H54 (cell line): ENCODE measurements at places on chromosomes 5 and 9.

DNA sequence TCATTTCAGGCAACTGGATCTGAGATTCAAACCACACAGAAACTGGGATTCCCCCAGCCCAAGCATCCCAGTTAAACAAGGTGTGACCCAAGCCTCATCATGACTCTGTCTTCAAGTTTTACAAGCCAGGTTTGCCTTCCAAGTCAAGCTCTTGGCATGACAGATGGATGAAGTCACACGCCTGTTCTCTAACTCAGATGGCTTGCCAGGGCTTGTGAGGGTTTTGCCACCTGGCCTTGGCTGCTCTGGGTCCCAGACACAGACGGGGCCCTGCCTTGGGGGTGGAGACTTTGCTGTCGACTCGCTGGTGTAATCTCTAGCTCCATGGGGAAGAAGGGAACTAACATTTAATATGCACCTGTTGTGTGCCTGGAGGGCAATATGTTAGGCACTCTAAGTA lies 95.8 kb upstream of the RARS1 start:
- no peak for DNase-seq

- no peak for DNase-seq
Measured at GRCh38 chr5:180208435-180209081, 453 bp downstream of the RASGEF1C start.

DNA sequence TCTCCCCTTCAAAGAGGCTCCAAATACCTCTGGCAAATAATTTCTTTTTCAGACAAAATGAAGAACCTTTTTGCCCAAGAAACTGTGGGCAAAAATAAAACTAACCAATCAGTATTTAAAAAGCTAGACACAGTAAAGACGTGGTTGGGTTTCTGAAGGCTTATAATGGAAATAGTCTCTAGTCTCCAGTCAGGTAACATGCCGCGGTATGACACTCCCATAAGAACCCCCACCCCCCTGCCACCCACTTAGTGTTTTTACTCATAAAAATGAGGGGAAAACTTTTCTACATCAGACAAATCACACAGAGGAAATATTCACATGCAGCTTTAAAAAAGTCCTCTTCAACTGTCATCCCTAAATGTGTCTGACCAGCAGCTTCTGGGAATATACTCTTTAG lies 105.3 kb downstream of the THBS4 start:
- no peak for DNase-seq

DNA sequence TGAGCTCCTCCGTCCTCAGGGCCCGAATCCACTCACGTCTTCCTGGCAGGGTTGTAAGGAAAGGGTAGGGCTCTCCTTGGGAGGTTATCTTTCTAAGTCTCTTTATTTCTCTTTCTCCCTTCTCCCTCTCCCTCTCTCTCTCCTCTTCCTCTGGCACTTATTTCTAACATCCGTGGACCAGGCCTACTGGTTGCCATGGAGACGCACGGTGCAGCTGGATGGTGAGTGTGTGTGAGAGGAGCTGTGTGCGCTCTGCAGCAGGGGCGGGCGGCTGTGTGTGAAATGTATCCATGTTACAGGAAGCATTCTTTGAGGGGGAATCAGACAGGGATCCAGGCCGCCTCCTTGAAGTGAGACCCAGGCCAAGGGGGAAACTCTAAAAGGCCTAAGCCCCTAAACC lies 32.2 kb downstream of the PCDH1 start:
- no peak for DNase-seq

DNA sequence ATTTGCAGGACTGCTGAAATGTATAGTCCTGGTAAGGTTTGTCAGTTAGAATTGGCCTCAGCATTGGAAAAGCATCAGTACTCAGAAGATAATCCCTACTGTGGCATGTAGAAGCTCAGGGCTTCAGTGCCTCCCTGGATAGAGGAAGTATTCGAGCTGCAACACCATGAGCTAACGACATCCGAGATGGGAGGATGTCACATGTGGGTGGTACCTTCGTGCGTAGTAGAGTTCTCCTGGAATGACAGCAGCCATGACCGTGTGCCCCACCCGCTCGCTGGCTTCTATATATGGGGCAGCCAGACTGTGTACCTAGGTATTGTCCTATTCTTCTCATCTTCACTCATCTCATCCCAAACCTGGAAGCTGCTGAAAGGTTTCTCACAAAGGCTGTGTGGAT lies 345.8 kb upstream of the KLF9 start:
- DNase-seq = no peak

- no peak for DNase-seq
Measured at GRCh38 chr9:132020272-132020671, 59.4 kb downstream of the MED27 start.

DNA sequence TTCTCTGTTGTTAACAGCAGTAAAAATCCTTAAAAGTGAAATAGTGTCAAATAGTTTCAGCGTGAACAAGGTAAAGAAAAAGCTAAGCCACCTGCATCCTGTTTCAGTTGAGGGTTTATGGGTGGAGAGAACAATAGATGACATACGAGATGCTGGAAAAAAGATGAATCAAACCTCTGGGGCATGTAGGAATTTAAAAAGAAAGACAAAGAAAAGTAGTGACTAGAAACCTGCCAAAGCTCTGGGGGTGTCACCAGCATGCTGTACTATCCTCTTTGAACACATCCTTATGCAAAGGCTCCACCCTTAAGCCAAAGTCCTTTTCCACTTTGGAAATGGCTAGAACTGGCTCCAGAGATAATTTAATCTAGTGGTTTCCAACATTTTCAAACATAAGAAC lies 22.2 kb downstream of the SCAI start:
- peak; percentile 23 for DNase-seq

DNA sequence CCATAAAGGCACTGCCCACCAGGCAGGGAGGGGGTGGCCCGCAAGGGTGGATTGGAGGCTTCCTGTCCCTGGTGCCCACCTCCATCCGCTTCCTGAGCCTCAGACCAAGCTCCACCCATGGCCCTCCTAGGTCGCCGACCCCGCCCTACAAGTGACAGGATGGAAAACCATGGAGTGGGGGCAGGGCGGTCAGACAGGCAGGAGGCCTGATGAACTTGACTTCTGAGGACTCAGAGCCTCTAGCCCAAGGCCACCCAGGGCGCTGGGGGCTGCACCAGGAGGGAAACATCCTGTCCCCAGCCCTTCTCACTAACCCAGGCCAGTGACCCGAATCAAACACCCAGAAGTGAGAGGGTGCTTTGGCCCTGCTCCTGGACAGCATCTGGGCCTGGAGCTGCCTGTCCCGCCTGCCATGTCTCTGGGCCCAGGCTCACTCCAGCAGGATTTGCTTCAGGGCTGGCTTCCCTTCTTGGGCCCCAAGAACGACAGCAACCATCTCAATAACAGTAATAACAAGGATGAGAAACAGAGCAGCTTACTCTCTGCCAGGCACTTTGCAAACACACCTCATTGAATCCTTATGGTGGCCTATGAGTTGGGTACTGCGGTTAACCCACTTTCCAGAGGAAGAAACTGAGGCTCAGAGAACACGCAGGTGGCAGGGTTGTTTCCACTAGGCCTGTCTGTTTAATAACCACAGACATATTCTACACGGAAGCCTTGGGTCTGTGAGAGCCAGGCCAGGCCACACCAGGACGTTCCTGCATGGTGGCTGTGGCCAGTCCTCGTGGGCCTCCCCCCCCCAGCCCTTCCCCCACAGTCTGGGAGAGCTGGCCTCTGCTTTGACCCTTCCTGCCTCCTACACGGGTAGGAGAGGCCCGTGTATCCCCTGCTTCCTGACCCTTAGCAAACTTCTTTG lies 4.4 kb upstream of the ST6GALNAC6 start:
- no peak for DNase-seq

GRCh38 chr9:130542457-130543228 lies 36.7 kb upstream of the FUBP3 start:
- DNase-seq = no peak

DNA sequence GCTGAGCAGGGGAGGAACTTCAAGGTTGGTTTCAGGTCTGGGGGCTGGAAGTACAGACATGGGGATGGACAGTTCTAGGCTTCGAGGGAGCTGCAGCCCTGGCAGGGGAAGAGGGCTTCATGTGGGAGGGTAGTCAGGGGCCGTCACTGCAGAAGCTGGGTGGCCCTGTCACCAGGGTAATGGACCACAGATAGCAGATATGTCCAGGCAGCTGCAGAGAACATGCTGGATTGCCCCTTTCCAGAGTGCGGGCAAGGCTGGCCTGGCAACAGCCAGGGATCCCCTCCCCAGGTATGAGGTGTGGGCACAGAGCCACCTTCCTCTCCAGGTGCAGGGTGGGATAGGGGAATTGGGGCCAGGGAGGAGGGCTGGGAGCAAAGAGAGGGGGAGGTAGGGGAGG lies 206.5 kb downstream of the GADD45G start:
- DNase-seq = no peak

GRCh38 chr9:135531096-135531495 lies 9.9 kb downstream of the LCN1 start:
- no peak for DNase-seq

DNA sequence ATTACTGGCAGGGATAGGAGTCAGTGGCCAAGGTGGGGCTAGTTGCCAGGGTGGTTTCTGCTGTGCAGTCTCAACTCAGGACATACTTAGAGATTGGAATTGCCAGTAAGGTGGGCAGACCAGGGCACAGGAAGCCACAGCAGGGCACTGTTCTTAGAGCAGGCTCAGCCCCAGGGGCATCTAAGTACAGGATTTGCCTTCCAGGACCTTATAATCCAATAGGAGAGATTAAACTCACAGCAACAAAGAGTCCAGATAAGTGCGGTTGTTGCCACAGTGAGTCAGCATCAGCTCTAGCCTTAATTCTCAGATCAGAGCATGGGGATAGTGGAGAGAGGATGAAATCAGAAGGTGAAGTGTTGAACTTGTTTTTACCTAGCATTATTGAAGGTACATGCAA lies 265.8 kb upstream of the TRPC7 start:
- no peak for DNase-seq

- no peak for DNase-seq
Measured at GRCh38 chr5:150779397-150780186, 1.0 kb downstream of the SMIM3 start.
